Upper lobe of right lung (tissue), 1 donor: ENCODE measurements at places on chromosomes 2 and 18.

DNA sequence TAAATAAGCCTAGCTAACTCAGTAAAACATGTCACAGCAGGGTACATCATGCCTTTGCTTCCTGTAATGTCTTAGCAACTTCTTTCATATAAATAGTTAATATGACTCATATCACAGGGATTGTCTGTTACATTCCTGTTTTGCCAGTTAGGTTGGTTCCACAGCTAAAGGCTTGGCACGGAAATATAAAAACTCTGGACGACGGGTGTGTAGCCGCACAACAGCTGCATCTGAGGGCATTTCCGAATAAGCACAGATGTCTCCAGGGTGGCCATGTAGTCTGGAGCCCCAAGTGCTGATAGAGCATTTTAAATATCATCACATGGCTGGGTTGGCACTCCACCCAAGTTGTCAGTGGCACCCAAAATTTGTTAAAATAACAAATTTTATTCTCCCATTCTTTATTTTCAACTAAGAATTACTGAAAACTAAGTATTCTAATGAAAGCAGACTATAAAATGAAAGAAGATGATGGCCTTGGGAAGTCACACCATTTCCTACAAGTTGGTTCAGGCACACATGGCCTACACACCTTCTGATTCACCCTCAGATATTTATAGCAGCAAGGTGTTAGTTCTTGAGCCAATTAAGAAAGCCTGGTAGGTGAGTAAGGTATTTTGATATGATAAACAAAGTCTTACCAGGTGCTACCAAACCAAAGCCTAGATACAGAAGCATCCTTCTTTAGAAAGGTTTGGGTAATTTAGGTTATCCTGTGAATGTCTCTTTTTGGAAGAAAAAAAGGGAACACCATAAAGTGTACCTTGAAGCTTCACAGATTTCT lies 61.8 kb upstream of the STK17B start:
- DNase-seq, result no peak

GRCh38 chr18:63197246-63197869 lies 122.2 kb downstream of the BCL2 start:
- DNase-seq, result no peak

- no peak for DNase-seq
Measured at GRCh38 chr18:9688036-9688741, 19.9 kb upstream of the RAB31 start.

GRCh38 chr2:1538663-1539062 lies 125.4 kb downstream of the TPO start:
- no peak for DNase-seq

DNA sequence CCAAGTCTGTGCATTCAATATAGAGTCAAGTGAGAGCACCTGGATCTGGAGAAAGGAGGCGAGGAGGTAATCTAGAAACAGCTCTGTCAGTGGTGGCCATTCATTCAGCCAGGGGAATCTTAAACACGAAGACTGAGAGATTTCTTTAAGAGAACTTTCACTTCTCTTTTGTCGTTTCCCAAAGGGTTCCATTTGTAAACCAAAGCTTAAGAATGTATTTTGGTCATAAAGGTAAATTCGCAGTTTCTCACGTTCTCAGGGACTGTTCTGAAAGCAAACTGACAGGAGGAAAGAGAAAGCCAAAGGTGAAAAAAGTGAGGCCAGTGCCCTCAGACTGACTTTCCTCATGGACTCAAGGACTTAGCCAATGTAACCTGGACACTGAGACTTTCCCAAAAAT lies 513.5 kb downstream of the CMPK2 start:
- DNase-seq, result no peak

- no peak for DNase-seq
Measured at GRCh38 chr2:129459200-129459876, 520.1 kb upstream of the RAB6C start.

DNA sequence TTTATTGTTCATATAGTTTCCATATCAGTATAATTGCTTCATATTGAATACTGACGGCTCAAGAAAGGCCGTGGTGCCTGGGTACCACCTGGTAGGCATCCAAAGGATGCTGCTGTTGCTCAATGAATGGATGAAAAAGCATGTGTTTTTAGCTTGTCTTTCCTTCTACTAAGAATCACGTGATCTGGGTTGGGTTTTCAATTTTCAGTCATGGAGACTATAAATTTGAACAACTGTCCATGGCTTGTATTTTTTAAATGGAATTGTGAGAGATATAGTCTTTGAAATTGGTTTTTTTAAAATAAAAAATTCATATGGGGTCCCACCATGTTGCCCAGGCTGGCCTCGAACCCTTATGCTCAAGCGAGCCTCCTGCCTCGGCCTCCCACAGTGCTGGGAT lies 25.3 kb downstream of the EMILIN2 start:
- no peak for DNase-seq

DNA sequence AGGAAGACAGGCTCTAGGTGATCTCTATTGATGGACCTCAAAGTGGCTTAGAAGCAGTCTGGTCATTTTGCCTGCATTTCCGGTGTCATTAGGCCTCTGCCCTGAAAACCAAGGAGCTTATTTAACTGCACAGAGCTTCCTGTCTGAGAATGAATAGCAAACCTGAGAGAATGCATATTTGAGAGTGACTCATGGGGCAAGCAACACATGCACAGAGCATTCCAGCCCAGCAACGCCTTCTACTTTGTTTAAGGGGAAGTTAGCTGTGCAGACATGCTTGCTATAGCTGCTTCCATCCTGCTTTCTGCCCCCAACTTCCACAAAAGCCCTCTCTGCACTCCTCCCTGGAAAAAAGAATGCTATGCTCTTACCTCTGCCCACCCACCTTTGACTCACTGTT lies 232.8 kb downstream of the GRB14 start:
- DNase-seq, result no peak

GRCh38 chr18:50653402-50654093 lies 93.7 kb downstream of the MAPK4 start:
- no peak for DNase-seq

- DNase-seq, result no peak
Measured at GRCh38 chr2:117056376-117056748, 758.1 kb upstream of the DDX18 start.

- DNase-seq, result no peak
Measured at GRCh38 chr2:68385220-68385906, 20.3 kb downstream of the PLEK start.

DNA sequence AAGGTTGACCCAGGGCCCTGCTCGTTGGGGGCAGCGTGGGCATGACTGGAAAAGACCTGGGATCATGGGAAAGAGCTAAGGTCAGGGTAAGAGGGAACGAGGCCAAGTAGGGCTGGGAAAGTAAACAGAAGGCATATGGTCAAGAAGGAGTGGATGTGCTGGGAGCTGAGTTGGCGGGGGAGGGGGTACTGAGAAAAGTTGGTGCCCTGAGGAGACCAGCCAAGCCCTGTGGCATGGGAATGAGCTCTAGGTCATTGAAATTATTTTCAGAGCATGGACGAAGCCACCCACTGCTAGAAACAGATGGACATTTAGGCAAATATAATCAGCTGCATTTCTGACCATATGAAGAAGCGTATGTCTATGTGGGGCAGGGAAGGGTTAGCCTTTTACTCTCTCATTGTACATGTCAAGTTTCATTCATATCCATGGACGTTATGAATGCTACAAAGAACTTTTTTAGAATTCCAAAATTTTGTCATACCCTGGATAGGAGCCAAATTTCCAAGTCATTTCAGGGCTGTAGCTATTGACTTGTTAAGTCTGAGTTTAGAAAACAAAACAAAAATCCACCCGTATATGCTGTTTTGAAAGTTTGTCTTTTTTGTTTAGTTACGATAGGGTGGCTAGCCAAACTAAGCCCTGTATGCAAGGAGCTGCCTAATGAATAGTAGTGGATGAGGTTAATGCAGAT lies 19.1 kb downstream of the MAPRE2 start:
- no peak for DNase-seq

DNA sequence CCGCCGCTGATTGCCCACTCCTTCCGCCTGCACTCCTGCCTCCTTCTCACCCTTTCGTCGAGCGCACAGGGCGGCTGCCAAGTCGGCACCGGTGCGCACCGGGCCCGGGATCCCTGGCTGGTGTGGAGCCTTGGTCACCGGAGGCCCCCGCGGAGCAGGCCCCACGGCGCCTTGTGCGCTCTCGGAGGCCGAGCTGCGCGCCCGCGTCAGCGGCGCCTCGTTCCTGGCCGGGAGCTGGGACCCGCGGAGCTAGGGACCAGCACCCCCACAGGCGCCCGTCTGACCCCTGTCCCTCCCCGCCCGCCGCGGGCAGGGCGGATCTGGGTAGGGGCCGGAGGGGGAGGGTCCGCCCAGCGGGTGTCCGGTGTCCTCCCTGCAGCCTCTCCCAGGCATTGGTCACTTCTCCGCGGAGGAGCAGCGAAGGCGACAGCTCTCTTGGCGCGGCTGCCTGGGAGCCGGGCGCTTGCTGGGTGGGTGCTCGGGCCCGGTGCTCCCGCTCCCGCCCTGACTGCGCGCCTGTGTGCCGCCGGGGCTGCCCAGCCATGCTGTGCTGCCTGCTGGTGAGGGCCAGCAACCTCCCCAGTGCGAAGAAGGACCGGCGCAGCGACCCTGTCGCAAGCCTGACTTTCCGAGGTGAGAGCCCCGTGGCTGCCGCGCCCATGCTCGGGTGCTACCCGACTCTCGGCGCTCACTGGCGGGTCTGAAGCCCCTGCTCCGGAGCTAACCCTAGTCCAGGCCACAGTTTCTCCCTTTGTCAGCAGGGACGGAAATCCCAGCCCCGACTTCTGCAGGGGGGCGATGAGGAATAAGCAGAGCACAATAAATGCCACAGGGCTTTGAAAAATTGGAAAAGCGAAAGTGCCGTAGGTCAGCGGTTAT lies 13.2 kb downstream of the DYSF start:
- peak; percentile 71 for DNase-seq

DNA sequence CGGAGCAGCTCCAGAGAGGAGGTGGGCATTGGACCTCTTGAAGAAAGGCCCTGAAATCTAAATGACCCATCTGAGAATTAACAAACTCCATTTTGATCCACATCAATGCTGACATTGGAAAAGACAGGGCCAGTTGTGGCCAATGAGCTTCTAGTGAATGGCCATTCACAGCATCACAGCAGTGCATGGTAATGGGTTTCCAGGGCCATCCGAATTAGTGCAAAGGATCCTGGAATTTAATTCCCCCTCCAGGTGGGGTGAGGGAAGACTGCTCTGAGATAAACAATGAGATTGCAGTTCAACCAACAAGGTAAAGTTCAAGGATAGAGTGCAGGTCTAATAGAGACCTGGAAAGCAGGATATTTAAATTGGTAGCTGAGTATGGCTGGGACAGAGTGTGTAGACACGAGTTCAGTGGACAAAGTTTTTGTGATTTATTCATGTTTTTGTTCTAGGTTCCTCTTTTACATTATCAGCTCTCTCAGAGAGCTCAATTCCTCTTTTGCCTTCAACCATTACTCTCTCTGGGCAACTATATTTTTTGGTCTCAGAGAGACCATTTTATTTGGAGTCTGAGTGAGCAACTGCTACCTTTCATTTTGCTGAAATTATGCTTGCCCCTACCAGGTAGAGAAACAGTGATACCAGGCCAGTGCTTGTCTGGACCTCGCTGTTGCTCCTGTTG lies 5.0 kb downstream of the TACR1 start:
- DNase-seq, result no peak

DNA sequence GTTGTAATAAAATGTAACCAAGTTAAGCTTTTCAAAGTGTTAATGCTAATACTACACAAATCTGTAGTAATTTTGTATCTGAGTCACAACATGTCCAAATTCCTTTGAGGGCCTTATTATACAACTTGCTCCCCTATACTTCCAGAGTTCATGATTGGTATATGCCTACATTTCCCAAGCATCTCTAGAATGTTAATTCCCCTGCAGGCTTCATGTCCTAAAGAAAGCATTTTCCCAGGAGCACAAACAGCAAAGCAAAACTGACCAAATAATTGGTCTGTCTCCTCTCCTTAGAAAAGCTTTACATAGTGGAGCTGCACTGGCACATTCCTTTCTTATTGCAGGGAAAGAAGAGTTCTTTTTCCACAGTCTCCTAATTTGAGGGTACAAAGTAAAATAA lies 3.7 kb downstream of the ALS2 start:
- DNase-seq, result no peak
